CD4-positive, alpha-beta T cell (primary cell): ENCODE measurements at places on chromosomes 6 and 20.

- DNase-seq = no peak
Observed at GRCh38 chr6:7165002-7165889, 57.5 kb downstream of the RREB1 start.

- DNase-seq = no peak
Observed at GRCh38 chr6:135860361-135860760, 8.9 kb downstream of the PDE7B start.

DNA sequence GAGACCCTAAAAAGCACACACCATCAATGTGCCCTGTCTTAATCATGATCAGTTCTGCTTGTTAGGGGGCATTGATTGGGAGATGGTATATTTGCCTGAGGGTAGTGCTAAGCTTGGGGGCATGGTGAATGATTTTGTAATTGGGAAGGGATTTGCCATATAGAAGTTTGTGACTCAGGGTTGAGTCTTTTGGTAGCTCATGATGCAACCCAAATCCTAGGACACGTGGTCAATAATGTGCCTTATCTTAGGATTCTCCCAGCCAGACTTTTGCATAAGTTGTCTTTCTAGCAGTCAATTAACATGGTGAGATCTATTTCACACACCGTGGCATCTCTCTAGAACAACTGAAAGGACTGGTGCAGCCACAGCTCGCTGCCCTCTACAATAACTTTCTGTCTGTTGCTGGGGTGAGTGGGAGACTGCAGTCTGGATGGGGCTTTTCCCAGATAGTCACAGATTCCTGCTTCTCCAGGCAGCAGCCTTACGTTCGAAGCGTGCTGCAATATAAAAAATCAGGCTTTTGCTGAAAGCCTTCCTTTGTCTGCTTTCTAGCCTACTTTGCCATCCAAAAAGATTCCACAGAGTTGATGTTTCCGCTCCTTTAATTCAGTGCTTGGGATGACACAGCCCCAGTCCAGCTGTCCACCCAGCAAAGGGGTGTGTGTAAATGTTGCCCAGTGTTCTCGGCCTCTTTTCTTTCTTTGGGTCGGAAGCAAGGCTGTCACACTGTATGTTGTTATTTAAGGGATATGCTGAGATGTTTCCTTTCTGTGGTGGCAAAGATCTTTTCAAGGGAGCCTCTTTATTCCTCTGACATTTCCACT lies 58.9 kb downstream of the ID4 start:
- DNase-seq = no peak

DNA sequence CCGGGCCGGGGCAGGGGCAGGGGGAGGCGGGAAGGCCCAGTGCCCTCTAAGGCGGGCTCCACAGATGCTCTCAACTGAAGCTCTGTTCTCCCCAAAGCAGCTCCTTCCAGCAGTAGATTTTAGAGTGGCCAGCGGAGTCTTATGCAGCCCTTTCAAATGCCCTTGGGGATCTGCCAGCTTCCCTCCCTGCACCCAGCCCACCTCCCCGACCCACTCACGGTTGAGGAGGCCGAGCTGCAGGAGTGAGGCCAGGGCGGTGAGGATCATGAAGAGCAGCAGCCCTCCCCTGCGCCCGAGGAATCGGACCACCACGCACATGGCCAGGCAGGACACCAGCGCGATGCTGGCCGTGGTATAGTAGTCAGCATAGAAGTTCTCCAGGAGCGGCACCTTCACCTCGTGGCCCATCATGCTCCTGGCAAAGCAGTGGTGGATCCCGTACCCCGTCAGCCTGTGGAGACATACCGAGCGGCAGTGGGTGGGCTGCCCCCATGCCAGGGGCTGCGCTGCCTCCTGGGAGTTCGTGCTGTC lies 28.0 kb downstream of the PSMG4 start:
- no peak for DNase-seq

DNA sequence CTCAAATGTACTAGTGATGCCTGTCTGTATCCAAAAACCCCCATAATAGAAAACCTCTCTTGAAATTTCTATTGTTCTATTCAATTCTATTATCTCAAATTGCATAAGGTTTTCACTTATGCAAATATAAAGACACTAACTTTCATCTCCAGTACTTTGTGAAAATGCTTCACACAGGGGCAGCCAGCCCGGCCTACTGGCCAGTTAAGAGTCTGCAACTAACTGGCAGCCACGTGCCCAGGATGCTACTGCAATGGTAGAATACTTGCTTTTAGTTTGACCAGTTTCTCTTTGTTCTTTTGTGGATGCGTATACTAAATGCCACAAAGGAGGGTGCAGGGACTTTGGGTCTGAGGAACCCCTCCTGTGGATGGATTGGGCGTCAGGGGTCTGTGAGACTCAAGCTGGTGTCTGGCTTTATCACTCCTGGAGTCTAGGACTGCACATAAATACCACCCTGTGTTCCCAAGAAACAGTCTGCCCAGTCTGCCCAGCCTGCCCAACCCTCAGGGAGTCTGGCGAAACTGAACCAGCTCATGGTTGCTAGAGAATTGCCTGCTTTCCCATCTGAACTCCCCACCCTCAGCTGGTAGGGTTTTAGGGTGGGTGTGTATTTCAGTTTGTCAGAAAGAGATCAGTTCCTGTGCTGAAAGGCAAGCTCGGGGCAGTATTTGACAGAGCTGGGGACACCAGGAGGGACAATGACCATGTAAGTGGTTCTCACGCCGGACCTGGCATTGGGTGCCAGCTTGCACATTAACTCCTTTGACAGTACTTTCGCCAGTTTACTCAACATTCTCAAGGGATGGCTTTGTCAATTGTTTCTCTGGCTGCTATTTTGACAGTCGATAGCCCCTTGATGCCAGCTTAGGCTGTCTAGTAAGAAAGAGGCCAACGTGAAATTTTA lies 558.2 kb upstream of the JAG1 start:
- no peak for DNase-seq

- no peak for DNase-seq
Observed at GRCh38 chr20:8205996-8206395, 73.9 kb downstream of the PLCB1 start.

GRCh38 chr6:4449409-4449808 lies 314.0 kb upstream of the ECI2 start:
- no peak for DNase-seq
